ENCODE measurements at places on chromosomes 5 and 9.

DNA sequence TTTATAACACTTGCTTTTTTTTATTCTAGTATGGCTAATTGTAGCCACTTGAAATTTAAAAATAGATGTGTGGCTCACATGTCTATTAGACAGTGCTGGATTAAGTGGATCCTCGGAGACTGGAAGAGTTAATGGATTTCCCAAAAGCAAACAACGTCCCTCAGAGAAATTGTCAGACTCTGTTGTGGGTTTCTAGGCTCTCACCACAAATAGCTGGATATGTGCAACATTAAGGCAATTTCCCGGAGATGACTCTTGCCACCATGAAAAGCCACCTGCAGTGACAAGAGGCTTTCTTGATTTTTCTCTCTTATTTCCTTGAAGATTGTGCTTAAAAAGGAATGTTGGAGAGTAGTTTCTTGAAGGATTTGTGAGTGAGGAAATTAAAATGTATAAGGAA, 43.2 kb downstream of the TMEM167A start:
- DNase-seq: no peak

GRCh38 chr5:35672995-35673394, 55.3 kb downstream of the SPEF2 start:
- no peak for DNase-seq

DNA sequence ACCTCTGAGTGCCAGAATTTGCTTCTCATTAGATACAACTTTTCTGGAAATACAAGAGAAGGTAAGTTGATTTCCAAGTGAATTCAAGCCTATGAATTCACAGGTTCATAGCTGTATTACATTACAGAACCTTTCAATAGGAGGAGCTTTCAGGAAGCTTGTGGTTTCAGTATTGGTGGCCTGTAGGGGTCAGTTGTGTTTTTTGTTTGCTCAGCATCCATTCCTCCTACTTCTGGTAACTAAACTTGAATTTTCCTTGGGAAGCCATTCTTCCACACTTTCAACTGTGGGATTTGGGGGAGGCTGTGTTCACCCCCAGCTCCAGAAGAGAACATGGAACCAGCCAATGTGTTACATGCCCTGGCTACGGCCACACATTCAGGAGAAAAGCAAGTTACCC, 5.6 kb upstream of the CYSTM1 start:
- no peak for DNase-seq

DNA sequence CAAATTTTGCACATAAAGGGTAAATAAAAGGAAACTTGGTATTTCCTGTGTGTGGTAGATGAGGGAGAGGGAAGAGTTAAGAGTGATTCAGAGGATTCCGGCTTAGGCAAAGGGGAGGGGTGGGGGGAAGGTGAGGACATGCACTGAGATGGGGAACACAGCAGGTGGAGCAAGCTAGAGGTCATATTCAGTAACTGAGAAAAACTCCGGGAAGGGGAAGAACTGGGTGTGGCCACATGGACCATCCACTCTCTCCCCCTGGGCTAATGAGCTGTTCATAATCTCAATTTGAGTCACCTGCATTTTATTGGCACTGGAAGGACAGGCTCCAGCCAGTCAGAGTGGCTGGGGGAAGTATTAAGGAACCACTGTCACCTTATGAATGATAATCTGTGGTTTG, 45.1 kb upstream of the UGCG start:
- no peak for DNase-seq
